ENCODE measurements at places on chromosomes 7 and 10. TPM values are rescaled to one million over a fixed set of nuclear protein-coding genes. Genes with fewer than 3 reads are reported as not detected.

DNA sequence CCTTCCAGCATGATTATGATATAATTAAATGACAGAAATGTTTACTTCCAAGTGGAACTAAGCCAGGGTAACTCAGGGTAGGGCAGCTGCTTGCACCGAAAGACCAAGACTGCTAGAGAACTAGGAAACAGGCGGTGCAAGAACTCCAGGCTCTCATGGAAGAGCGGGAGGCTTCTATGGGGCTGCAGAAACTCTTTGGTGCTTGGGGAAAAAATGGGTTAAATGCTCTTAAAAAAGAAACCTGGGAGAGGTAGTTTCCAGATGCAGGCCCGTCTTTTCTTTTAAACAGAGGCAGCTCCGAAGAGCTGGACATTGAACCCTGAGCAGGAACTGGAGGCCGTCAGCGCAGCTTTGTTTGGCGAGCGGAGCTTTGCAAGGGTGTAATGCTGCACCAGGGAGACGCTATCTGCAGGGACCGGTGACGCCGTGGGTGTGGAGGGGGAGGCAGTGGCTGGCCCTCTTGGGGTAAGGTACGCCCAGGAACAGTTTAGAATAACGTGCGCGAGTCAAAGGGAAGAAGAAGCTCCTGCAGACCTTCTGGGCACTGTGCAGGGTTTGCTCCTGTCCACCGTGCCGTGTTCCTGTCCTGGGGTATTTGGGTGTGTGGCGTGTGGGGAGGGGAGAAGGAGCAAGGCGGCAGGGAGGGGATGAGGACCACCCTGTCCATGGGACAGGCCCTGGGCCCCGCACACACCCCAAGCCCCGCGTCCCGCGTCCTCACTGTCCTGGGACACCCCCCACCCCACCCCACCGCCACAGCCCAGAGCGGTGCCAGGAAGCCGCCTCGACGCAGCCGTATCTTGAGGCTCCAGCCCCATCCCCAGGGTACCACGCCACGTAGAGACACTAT is 59.0 kb downstream of the EGFR start:
- H3K36me3 ChIP-seq: no peaks in the 10 kb centered on the region
- H3K4me3 ChIP-seq: no peak overlapping the region
- DNase-seq: no peak
- no peaks in the 10 kb centered on the region for H3K27me3 ChIP-seq
- H3K4me1 ChIP-seq: peaks cover 3% of the 10 kb centered on the region
- H3K27ac ChIP-seq: no peak overlapping the region

- no peaks in the 10 kb centered on the region for H3K27me3 ChIP-seq
- H3K4me3 ChIP-seq: no peak overlapping the region
- no peak for DNase-seq
- H3K27ac ChIP-seq: no peak overlapping the region
- H3K4me1 ChIP-seq: no peaks in the 10 kb centered on the region
These were observed 290.9 kb upstream of the SP8 start for GRCh38 chr7:21077602-21078001.

GARIN1A gene
- not detected for polyA plus RNA-seq

GRCh38 chr7:135247746-135248471 is 14.3 kb downstream of the STRA8 start:
- no peak overlapping the region for H3K4me3 ChIP-seq
- no peak overlapping the region for H3K27ac ChIP-seq
- no peaks in the 10 kb centered on the region for H3K4me1 ChIP-seq
- no peaks in the 10 kb centered on the region for H3K36me3 ChIP-seq
- DNase-seq: peak; percentile 20
- no peaks in the 10 kb centered on the region for H3K27me3 ChIP-seq

DNA sequence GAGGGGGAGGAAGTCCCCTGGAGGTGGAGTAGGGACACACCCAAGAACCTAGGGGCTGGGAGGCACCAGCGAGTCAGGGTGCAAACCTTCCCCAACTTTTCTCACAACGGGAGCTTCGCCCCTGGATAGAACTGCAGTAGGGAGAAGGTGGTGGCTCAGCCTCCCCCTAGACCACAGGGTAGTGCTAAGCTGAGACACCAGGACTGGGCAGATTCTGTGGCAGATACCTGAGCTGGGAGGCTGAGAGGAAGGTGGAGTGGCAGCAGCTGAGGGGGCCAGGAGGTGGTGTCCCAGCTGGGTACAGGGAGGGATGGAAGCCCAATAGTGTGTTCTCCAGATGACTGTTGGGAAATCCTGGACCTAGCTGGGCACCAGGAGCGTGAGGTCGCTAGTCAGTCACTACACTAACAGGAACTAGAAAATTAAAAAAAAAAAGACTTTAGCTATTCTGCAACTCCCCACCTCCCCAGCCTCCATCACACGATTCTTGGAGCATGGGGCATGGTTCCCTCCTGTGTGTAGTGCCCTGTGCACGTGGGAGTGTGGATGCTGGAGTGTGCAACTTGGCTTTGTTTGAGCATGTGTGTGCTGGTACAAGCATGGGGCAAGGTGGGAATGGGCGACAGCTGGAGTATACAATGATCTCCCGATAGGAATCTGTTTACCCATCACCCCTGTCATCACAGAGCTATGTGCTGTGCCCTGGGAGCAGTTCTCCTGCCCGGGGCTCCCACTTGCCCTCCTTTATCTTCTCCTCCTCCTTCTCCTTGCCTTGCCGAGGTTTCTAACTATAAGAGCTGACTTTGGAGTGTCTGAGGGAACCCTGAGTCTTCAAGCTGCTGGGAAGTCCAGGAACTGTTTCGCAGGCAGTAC is 8.8 kb upstream of the TRPV6 start:
- H3K4me1 ChIP-seq: no peaks in the 10 kb centered on the region
- no peaks in the 10 kb centered on the region for H3K36me3 ChIP-seq
- no peak overlapping the region for H3K4me3 ChIP-seq
- H3K27me3 ChIP-seq: no peaks in the 10 kb centered on the region
- H3K27ac ChIP-seq: no peak overlapping the region
- DNase-seq: no peak

GRCh38 chr7:29306319-29306991 is 111.9 kb downstream of the CHN2 start:
- no peak overlapping the region for H3K4me3 ChIP-seq
- no peak for DNase-seq
- no peaks in the 10 kb centered on the region for H3K27me3 ChIP-seq

DNA sequence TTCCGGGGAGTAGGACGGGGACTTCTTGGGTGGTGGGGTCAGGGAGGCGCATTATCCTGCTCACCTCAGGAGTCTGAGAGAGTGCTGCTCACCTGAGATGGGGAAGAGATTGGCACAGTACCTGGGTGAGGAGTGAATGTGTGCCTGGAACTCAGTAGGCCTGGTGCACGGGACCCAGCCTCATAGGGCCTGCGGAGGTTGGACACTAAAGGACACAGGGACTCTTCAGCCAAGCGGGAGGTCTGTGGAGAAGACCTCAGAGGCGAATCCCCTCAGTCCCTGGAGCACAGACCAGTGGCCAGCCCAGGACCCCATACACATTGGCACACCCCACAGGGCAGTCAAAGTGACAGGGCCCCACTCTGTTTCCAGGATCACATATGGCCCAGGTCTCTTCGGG is 73.2 kb downstream of the OAT start:
- no peak overlapping the region for H3K27ac ChIP-seq
- H3K4me1 ChIP-seq: no peaks in the 10 kb centered on the region
- H3K27me3 ChIP-seq: no peaks in the 10 kb centered on the region
- no peaks in the 10 kb centered on the region for H3K36me3 ChIP-seq
- H3K4me3 ChIP-seq: no peak overlapping the region

GRCh38 chr10:14409856-14410458 is 79.2 kb upstream of the FRMD4A start:
- H3K27me3 ChIP-seq: no peaks in the 10 kb centered on the region
- DNase-seq: no peak
- no peak overlapping the region for H3K27ac ChIP-seq
- no peaks in the 10 kb centered on the region for H3K4me1 ChIP-seq
- H3K4me3 ChIP-seq: no peak overlapping the region
- no peaks in the 10 kb centered on the region for H3K36me3 ChIP-seq

- H3K4me1 ChIP-seq: peaks cover 17% of the 10 kb centered on the region
- no peaks in the 10 kb centered on the region for H3K36me3 ChIP-seq
- H3K4me3 ChIP-seq: no peak overlapping the region
- DNase-seq: no peak
- no peak overlapping the region for H3K27ac ChIP-seq
- no peaks in the 10 kb centered on the region for H3K27me3 ChIP-seq
These were observed 167.3 kb upstream of the KLF14 start for GRCh38 chr7:130901209-130901783.

DNA sequence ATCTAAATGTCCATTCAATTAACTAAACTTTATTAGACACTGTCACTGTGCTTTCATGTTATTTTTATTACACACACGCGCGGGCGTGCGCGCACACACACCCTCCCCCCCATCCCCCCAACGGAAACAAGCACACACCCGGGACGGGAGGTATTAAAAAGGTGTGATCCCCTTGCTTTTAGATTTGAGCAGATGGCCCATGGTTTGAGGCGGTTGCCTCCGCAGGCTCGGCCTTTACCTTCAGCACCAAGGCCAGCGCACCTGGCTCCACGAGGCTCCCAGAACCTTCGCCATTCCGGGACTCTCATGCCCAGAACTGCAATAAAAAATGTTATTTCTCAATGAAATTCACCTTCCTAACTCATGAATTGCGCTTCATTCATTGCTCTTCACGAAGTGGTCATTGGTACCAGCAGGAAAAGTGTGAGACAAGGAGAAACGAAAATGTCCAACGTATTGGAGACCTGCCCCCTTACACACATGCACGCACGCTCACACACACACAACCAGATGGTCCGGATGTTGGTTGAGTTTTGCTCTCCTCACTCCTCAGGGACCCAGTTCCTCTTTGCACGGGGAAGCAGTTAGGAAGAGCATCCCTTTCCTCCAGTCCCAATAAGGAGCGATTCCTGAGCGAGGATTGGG is 20.8 kb upstream of the PTF1A start:
- no peak overlapping the region for H3K27ac ChIP-seq
- peaks cover 10% of the 10 kb centered on the region for H3K4me1 ChIP-seq
- peaks cover 4% of the 10 kb centered on the region for H3K36me3 ChIP-seq
- no peak overlapping the region for H3K4me3 ChIP-seq
- DNase-seq: no peak

- peaks cover 9% of the 10 kb centered on the region for H3K4me1 ChIP-seq
- DNase-seq: no peak
- no peaks in the 10 kb centered on the region for H3K36me3 ChIP-seq
- H3K4me3 ChIP-seq: peak overlapping the region; percentile 85
- H3K27me3 ChIP-seq: no peaks in the 10 kb centered on the region
These were observed 1.6 kb downstream of the TCF7L2 start for GRCh38 chr10:112951359-112952281.

TMEM176A gene
- 1.5 TPM for polyA plus RNA-seq

CALML3 gene
- not detected for polyA plus RNA-seq

SEMA4G gene
- 18.2 TPM for polyA plus RNA-seq

Measured in H1 (cell line).